ENCODE measurements at places on chromosomes 2 and 18.

GRCh38 chr2:127175041-127175721 lies 44.9 kb downstream of the CYP27C1 start:
- no peak for DNase-seq

GRCh38 chr2:37819186-37819585 lies 105.9 kb upstream of the RMDN2 start:
- no peak for DNase-seq

- DNase-seq, result no peak
These were observed 89.1 kb downstream of the ZEB2 start for GRCh38 chr2:144430722-144431391.

- no peak for DNase-seq
These were observed 50.7 kb downstream of the CIB4 start for GRCh38 chr2:26590508-26590907.

GRCh38 chr2:88897715-88898114 lies 206.2 kb downstream of the RPIA start:
- DNase-seq, result no peak

GRCh38 chr18:62715759-62716615 lies 646 bp downstream of the PHLPP1 start:
- peak; percentile 43 for DNase-seq

GRCh38 chr2:9398881-9399780 lies 24.2 kb downstream of the ITGB1BP1 start:
- no peak for DNase-seq

GRCh38 chr2:119760237-119760955 lies 674 bp downstream of the PTPN4 start:
- DNase-seq, result no peak

GRCh38 chr2:153004627-153005026 lies 286.2 kb downstream of the ARL6IP6 start:
- DNase-seq, result no peak

- DNase-seq, result no peak
These were observed 68.3 kb upstream of the ACYP2 start for GRCh38 chr2:54047091-54047490.

- DNase-seq, result no peak
These were observed 79.7 kb upstream of the IGFBP5 start for GRCh38 chr2:216775043-216775453.

DNA sequence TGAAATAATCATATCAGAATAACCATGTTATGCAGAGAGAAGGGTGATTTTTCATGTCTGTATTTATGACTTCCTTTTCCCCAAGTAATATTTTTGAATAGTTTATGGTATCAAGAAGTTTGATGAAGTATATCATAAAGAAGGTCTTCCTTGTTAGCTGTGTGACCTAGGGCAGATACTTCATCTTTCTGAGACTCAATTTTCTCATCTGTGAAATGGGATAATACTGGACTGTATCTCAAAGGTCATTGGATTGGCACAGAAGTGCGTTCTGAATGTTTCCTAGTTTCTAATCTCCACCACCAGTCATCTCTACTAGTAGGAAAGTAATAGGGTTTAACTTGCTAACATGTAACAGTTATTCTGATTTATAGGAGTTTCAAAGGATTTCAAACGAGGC lies 52.6 kb downstream of the DGKD start:
- no peak for DNase-seq

DNA sequence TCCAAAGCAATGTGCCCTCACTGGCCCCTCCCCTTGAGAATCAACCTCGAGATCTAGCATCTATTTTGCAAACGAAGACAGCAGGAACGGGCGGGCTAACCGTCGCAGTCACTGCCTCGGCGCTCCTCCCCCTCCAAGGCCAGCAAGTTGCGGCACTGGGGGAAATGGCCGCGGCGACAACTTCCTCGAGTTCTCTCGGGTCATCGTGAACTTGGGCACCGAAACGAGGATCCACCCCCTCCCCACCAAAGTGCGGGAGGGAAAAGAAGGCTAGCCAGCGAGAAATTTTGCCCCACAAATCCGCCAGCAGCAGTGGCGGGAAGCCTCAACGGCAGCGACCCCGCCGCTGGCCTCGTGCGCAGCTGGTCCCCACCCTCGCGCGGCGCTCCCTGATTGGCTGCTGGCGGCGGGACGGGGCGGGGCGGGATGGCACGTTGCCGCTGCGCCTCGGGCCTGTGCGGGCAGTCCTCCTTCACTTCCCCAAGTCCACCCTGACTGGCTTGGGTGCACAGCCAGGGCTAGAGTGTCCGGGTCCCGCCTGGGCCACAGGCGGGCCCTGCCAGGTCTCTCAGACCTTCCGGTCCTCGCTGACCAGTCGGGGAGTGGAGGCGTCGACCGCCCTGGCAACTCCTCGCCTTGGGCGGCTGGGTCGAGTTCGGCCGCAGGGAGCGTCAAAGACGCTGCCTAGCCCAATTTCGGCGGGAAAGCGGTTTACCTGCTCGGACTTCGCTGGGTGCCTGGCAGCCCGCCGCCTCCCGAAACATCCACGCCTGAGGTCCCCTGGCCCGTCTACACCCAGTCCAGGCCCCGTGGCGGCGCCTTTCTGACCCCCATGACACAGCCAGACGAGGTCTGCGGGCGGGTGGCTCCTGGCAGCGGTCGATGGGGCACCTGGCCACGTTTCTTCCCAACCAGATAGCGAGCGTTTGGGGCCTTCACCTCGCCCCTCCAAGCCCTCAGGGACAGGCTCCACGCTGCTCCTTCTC lies at the start of gene BOLL:
Gene BOLL, minus strand, starts transcription at position 364 of the 986 bp plus-strand sequence. CDS start 3,469 bp downstream, outside the sequence.
- no peak for DNase-seq

DNA sequence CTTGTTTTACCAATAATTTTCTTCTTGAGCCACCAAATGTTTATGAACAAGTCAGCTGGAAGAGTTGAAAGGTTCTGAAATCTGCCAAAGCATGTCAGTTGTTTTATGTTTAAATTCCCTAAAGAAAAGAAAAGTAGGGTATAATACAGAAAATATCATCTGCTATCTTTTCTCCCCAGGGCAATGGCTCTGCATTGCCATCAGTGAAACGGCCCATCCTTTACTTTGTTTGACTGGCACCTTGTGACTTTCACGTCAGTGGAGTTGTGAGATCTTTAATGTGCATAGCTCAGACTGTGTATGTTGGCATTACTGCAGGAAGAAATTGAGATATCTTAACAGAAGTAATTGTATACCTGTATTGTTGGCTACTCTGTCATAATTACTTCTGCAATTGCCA lies 239.9 kb downstream of the THSD7B start:
- DNase-seq, result no peak

DNA sequence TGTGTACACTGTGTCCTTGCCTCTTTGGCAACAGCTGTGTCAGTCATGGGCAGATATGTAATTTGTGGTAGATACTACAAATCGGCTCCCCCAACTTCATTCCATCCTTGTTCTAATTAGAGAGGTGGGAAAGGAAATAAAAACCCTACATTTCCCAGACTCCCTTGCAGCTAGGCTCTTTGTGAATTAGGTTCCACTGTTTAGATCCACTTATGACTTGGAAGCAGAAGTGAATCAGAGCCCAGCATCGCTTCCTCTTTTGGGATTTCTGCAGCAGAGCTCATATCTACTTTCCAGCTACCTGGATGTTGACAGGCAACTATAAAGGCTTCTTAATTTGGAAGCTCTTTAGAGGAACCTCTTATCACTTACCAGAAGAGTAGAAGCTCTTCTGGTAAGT lies 34.1 kb upstream of the NARS1 start:
- DNase-seq, result no peak

DNA sequence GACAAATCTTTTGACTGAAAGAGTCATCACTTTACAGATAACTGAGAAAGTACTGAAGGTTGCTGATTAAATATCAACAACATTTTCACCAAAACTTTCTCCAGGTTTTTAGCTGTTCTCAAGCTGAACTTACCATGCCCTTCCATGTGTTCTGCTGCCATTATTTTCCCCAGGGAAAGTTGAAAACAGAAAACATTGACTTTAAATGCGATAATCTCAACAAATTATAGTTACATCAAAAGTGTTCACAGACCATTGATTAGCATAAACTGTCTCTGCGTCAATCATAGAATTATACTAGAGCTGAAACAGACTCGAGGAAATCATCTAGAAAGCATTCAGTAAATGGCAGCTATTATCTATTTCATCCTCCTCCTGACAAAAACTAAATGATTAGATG lies 51.4 kb downstream of the TRAPPC8 start:
- DNase-seq, result no peak

DNA sequence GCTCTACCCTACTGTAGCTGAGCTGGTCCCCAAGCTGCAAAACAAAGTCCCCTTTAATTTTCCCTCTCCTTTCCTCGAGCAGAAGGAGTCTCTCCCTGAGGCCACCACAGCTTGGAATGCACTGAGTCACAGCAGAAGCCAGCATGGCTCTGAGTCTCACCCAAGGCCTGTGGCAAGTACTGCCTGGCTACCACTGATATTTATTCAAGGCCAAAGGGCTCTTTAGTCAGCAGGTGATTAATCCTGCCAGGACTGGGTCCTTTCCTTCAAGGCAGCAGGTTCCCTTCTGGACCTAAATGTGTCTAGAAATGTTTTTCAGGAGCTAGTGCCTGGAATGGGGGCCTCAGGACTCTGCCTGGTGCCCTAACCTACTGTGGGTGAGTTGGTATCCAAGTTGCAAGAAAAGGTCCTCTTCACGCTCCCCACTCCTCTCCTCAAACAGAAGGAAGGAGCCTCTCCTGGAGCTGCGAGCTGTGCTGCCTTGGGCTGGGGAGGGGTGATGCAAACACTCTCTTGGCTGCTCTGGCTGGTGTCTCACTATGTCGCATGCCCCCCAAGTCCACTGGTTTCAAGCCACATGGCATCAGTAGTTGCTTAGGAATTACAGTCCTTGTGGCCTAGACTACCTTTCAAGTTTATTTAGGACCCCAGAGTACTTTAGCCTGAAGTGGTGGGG lies 53.4 kb downstream of the CD28 start:
- DNase-seq, result no peak

DNA sequence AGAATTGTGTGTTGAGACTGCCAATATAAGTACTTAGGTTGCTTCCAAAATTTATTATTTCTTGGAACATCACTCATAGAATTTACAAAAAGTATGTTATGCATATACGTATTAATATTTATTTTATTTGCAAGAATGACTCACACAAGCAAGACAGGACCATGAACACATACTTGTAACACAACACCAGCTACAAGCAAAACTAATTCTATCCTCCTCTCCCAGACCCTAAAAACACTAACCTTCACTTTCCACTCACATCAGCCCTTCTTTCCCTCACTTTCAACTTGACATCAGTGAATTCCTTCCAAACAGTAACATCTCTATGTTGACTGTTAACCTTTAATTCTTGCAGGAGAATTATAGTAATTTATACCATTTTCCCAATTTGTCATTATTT lies 24.3 kb downstream of the OSBPL1A start:
- no peak for DNase-seq

DNA sequence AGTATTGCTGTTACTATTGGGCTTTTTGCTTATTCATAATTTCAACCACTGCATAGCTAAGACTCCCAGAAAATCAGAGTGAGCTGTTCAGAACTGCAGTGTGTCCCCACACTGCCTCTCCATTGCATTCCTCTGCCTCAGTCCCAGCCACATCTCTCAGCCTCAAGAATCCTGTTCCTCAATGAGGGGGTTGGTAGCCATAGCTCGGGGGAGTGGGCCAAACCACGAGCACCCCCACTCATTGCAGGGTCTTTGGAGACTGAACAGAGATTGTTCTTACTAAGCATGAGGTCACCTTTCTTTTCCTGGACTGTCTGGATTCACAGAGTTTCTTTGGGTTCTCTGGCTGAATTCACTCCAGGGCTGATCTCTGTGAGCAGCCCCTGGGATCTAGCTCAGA lies 161.1 kb downstream of the GFPT1 start:
- DNase-seq, result no peak

DNA sequence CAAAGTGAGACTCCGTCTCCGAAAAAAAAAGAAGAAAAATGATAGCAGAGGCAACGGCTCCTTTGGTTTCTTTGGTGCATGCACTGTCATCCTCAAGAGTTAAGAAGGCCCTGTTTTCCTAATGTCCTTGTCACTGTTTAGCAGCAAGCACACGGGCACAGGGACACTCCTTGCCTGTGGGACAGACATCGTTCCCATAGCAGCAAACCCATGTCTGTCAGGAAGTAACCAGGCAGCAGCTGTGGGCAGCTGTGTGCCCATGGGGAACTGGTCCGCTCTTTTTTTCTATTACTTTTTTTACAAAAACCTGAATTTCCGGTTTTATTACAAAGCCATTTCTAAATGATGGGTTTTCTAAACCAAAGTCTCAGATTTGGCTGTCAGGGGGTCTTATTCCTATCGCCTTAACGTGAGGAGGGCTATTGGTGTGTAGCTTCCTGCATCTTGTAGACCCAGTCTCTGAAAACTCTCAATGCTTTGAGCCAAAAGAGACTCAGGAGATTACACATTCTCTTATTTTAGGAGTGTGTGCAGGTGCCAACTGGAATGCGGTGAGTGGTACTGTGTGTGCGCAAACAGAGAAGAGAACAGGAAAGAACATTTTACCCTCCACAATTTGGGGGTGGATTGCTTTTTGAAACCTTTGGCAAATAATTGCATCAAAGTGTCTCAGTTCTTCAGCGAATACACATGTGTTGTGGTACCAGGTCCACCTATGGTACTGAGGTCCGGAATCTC lies 109.6 kb downstream of the COLEC12 start:
- no peak for DNase-seq

DNA sequence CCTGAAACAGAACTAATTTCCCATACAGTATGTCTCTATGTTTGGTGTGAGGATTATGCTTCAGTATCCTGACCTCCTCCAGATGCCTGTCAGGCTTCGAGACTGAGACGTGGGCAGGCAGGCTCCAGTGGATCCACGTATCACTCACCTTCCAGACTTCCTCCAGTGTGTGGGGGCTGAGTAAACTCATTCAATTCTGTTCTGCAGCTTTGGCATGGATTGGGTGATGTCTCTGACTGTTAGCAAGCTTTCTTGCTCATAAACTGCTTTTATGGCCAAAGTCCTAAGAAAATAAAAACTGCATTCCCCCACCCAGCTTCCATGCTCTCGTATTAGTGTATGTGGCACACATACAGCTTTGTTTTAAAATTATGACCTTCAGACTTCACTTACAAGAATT lies 53.6 kb downstream of the CCDC93 start:
- no peak for DNase-seq

GRCh38 chr2:75456111-75456510 lies 104.6 kb downstream of the EVA1A start:
- DNase-seq, result no peak

GRCh38 chr2:60602388-60602787 lies 48.9 kb upstream of the BCL11A start:
- DNase-seq, result no peak

GRCh38 chr2:38178556-38179419 lies 102.8 kb upstream of the CYP1B1 start:
- DNase-seq, result no peak

- DNase-seq, result no peak
These were observed 737.8 kb upstream of the HS6ST1 start for GRCh38 chr2:129056309-129056958.

DNA sequence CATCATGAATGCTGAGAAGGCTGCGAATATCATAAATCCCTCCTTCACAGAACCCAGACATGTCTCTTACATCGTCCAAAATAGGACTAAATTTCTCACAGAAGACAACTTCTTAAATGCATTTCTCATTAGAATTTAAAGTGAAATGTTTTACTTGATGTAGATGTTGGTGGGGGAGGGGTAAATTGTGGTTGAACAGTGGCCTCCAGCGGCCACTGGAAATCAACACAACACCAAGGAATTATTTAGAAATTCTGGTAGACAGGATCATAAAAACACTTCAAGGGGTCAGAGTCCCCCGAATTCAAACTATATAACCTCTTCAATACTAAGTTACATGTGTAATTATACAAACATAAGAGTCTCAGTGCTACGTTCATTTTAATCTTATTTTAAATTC lies 135.9 kb downstream of the ABCA12 start:
- DNase-seq, result no peak

- no peak for DNase-seq
These were observed 96.2 kb downstream of the GALNT3 start for GRCh38 chr2:165697748-165698443.

- DNase-seq, result no peak
These were observed 19.6 kb downstream of the RDH14 start for GRCh38 chr2:18540872-18541271.
